ENCODE measurements at places on chromosomes 5 and 9.

DNA sequence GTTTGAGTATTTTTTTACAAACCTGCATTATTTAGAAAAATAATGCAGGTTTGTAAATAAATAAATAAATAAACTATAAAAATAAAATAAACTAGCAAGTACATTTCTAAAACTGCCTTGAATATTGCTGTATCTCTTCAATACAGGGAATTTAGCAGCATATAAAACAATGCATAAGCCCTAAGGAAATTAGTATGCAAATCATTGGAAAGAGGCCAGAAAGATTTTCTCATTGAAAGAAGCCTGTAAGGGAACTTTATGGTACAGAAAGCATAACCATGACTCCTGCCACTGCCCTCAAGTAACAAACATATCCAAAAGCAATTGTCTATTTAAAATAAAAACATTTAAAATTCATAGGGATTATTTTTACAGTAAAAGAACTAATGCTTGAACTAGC lies 387.3 kb downstream of the HINT1 start:
- DNase-seq, result no peak

DNA sequence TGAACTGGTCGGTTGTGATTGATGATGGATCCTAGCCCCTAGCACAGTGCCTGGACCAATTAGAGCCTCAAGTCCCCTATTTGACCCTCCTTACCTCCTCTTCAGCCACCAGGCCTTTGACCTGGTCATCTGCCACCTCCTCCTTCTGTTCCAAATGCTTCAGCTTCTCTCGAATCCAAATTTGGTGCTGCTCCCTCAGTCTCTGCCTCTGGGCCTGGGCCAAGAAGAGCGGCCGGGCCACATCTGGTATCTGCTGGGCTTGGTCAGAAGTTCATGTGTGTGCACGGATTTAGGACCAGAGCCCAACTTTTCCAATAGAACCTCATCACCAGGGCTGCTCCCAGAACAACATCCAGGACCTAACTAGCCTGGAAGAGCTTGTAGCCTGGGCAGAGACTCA lies 6.5 kb downstream of the SLC35A4 start:
- no peak for DNase-seq

GRCh38 chr9:87518702-87519335 lies 21.2 kb downstream of the DAPK1 start:
- DNase-seq, result no peak

- no peak for DNase-seq
Observed at GRCh38 chr5:89301321-89302025, 418.5 kb upstream of the MEF2C start.

GRCh38 chr5:38466424-38467189 lies 89.8 kb downstream of the LIFR start:
- DNase-seq, result peak; percentile 65

DNA sequence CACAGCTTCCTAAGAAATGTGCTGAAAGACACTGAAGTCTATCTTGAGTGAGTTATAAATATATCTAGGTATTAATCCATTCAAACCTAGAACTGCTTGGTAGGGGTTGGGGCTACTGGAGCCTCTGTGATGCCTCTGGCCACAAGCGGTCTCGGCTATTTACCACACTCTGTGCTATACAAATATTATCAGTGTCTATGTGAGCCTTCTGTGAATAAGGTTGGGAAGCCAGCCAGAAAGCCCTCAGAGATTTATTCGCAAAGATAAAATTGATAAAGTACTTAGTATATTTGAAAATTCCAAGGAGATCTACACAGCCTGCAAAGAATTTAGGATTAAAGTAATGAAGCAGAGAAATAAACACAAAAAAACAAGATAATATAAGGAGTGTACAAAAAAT lies 41.4 kb downstream of the LIFR start:
- DNase-seq, result no peak

GRCh38 chr5:116389601-116390000 lies 185.0 kb downstream of the SEMA6A start:
- no peak for DNase-seq

DNA sequence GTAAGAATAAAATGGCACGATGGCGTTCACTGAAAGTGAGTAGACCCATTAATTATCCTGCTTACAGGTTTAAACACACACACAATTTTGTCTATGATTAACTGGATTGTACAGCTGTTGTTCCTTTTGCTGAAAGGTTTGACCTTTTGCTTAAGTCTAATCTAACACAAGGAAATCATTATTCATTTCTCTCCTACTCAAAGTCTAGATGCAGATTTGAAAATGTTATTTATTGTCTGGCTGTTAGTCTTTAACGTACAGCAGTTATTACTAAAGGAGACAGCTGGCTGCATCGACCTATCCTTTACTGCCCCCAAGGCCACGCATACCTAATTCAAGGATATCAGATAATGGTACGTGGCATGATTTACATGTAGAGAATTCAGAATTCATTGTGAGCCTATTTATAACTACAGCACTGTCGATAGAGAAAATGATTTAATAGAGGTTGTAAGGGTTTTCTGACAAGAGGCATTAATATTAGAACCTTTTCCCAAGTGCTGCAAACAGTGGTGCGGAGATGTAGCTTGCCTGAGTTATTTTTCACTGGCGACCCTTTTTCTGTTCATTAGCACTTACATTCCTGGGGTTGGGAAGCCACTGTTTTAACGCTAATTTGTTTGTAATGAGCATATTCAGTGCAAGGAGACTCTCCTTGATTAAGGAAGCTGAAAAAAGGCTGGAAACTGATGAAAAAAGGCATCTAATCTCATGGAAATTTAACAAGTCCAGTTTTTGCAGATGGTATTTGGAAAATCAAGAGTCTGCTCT lies 368.4 kb upstream of the GRAMD2B start:
- DNase-seq, result no peak

- no peak for DNase-seq
Observed at GRCh38 chr9:78269784-78270183, 27.1 kb upstream of the PSAT1 start.

- DNase-seq, result no peak
Observed at GRCh38 chr5:57179262-57180200, 5.7 kb downstream of the GPBP1 start.

DNA sequence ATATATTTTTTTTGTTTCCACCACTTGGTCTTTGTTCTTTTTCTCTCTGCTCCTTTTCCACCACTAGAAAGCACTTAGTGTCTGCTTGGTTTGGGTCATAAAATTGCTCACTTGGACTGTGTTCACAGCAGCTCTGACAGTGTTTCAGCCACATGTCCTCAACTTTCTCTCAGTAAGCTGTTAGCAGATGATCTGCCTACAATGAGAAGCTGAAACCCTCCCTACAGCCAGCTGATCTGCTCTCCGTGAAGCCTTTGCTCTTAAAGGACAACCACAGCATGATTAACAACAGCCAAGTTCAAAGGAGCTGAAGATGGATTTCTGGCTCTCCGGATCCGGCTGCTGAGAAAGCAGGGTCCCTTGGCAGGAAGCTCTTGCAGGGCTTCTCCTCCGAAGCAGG lies 31.6 kb downstream of the PRLR start:
- DNase-seq, result peak; percentile 17

DNA sequence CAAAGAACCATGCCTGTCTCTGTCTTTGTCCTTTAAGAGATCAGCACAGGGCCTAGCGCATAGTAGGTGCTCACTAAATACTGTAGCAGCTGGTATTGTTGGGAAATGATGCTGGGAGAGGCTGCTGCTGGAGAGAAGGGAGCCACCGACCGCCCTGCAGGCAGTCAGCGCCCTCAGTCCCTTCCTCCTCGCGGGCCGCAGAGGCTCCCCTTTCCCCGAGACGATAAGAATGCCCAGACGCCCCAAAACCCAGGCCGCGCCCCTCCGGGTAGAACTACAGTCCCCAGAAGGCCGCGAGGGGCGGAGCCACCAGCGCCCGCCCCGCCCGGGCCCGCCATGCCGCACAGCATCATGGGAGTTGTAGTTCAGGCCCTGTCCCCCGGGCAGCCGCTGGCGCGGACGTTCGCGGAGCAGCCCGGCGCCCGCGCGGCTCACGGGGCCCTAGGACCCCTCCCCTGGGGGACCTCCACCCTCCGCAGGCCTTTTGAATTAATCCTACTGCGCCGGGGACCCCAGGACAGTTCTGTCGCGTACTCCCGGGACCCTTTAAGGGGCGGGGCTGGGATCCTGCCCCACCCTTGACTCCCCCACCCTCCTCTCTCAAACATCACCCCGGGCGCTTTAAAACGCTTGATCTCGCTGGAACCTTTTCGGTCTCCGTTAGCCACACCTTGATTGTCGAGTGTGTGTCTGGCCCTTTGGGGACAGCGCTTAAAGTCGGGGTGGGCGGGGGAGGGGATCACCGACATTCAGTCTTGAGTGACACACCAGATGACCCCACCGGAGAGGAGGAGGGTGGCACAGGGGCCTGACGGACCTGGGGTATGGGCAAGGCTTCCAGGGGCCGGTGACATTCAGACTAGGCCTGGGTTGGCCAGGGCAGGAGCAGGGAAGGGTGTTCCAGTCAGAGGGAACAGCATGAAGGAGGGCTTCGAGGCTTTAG lies 24.8 kb upstream of the IER5L start:
- DNase-seq, result peak; percentile 76

GRCh38 chr5:15524712-15525111 lies 24.7 kb downstream of the FBXL7 start:
- no peak for DNase-seq

GRCh38 chr9:89598363-89598713 lies 6.5 kb upstream of the GADD45G start:
- DNase-seq, result no peak

DNA sequence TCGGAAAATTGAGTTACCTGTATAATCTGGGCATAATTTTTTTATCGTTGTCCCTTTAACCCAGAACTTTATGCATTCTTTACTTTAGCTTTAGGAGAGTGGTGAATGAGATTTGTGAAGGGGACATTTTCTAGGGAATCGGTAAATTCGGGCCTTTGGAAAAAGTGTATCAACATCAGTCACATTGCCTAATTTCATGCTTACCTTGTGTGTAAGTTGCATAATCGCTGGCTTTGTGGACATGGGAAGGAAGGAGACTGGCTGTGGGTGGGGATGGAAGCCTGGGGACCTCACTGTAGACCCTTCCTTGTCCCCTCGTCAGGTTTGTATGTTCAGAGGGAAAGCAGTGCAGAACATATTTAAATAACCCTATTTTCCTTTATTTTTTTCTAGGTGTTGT lies 3.3 kb downstream of the PSAT1 start:
- DNase-seq, result no peak

- DNase-seq, result no peak
Observed at GRCh38 chr9:89980600-89980999, 375.8 kb downstream of the GADD45G start.

DNA sequence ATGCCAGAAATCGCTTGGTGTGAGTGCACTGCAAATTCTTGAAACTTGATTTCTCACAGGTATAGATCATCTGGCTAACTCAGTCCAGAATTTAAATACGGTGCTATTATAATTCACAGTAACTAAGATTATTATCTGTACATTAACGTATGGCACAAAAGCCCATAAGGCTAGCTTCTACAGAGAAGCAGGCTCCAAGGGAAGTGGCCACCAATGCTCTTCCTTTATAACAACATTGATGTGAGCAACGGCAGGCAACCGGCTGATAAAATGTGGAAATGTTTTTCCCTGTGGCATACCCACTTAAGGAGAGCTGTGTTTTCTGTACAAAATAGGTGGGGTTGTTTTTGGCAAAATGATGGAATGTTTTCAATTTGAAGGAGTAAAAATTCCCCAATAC lies 35.7 kb downstream of the SEMA4D start:
- DNase-seq, result no peak

GRCh38 chr9:110040788-110041187 lies 167.2 kb downstream of the C9orf152 start:
- peak; percentile 64 for DNase-seq

DNA sequence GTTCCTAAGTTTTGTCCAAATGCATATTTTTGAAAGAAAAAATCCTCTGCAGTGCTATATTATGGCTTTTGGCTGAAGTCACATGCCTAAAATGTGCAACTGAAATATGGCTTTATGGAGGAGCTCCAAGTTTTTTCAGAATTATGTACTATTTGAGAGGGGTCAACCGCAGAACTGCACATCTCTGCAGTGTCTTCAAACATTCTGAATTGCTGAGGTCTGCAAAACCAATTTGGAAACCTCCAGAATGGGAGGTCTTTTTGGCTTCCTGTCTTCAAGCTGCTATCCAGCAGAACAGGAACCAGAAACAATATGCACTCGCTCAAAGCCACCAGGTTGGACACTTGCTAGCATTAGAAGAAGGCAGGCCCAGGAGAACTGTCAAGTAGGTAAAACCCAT lies 376.0 kb upstream of the PAPPA start:
- peak; percentile 9 for DNase-seq

GRCh38 chr5:78758169-78758839 lies 109.7 kb upstream of the LHFPL2 start:
- DNase-seq, result peak; percentile 18

GRCh38 chr9:104927912-104928740 lies at the start of gene ABCA1:
ABCA1 (minus strand) TSS chr9:104928155; CDS start chr9:104903679, 24,476 bp downstream.
- DNase-seq, result peak; percentile 87

GRCh38 chr9:94668418-94668927 lies 29.2 kb upstream of the FBP1 start:
- no peak for DNase-seq

DNA sequence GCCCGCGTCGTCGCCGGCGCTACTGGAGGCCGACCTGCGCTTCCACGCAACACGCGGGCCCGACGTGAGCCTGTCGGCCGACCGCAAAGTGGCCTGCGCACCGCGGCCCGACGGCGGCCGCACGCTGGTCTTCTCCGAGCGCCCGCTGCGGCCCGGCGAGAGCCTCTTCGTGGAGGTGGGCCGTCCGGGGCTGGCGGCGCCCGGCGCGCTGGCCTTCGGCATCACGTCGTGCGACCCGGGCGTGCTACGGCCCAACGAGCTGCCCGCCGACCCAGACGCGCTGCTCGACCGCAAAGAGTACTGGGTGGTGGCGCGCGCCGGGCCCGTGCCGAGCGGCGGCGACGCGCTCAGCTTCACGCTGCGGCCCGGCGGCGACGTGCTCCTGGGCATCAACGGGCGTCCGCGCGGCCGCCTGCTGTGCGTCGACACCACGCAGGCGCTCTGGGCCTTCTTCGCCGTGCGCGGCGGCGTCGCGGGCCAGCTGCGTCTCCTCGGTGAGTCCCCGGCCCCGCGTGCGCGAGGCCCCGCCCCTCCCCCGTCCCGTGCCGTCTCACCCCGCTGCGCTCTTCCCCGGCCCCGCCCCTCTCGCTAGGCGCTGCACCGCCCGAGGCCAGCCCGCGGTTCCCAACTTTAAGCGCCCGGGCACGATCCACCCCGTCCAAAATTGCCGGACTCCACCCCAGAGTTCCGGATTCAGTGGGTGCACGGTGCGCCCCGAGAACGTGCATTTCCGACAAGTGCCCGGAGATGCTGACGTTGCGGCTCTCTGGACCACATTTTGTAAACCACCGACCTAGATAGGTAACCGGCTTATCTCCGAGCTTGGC lies 42.8 kb downstream of the NEURL1B start:
- no peak for DNase-seq

DNA sequence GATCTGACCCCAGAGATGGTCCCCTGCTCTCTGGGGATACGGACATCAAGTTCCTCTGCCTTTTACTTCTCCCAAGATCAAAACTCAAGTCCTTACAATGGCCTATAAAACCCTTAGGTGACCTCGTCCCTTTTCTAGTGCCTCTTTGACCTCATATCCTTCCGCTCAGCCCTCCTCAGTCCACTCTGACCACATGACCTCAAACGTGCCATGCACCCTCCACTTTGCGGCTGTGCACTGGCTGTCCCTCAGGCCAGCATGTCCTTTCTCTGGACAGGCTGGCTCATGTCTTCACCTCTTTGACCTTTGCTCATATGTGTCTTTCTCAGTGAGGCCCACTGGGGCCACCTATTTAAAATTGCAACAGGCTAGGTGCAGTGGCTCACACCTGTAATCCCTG lies 14.7 kb downstream of the TRMO start:
- DNase-seq, result no peak
